ENCODE measurements at places on chromosomes 1 and 21.

DNA sequence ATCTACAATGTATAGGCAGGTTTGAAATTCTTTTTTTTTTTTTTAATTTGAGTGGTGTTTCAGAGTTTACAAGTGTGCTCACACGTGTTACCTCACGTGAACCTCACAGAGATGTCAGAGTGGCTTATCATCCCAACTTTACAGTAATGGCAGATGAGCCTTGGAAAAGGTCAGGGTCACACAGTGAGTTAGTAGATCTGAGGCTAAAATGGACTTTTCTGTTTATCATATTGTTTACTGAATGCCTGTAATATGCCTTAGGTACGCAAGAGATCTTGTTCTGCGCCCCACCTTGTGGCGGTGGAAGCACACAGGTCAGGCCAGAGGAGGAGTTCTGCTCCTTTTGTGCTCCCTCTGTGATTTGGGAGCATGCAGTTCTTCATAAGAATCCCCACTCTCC lies 80.0 kb downstream of the DYRK1A start:
- no peak for DNase-seq

GRCh38 chr1:26921126-26921539 lies 410 bp upstream of the NUDC start:
- no peak for DNase-seq

- DNase-seq = peak; percentile 61
Measured at GRCh38 chr21:32727687-32728455, at the start of gene SYNJ1. Gene SYNJ1, minus strand, starts transcription at chr21:32728013. Its CDS starts 1,118 bp downstream, at chr21:32726895.

- DNase-seq = no peak
Measured at GRCh38 chr1:246198115-246198816, 308.8 kb downstream of the SMYD3 start.

GRCh38 chr1:93702111-93702827 lies 20.6 kb upstream of the BCAR3 start:
- DNase-seq = no peak

DNA sequence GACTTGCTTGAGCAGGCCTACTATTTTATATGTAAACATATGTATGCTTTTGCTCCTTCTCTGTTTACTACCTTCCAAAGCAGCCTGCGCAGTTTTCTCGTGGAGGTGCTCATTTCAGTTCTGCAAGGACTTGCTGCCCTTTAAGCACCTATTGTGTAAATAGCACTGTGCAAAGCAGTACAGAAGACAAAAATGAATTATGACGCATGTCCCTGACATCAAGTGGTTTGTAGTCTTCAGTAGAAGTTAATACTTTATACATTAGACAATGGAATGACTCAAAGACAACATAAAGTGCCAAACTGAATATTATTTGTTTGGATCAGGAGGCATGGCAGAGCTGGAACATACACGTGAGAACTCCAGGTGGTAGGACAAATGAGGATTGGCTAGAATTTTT lies 611.7 kb downstream of the LMO4 start:
- no peak for DNase-seq
